ENCODE measurements at places on chromosomes 16 and 17.

DNA sequence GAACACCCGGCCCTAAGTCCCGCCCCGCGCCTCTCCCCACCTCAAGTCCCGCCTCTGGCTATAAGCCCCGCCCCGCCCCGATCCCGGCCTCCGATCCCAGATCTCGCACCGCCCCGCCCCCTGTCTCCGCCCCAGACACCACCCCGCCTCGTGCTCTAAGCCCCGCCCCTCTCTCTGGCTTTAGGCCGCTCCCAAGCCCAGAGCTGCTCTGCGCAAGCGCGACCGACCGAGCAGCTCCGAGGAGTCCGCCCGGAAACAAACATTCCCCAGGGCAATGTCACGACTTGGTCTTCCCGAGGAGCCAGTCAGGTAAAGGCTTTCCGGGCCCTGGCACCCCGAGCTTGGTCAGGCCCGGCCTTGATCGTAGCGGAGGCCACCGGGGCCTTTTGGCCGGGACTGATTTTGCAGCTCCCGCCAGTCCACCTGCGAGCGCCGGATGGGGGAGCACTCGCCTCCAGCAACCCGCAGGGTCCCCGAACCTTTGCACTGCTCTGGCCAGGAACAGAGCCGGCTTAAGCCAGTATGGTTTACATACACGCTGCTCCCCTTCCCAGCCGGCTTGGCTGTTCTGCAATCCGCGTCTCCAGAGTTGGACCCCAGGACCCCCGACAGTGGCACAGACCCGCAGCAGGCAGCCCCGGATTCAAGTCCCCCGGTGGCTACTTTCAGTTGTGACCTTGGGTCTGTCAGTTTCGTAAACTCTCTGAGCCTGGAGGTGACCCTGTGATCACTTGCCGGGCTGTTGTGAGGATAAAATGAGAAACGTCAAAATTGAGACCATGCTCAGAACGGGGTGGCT is at the start of gene NUDT7:
NUDT7 (plus strand) TSS at position 206 of the 799 bp plus-strand sequence; CDS start at position 275, 69 bp downstream.
- peak; percentile 87 for DNase-seq

GRCh38 chr17:35244341-35245195 is 1.7 kb downstream of the SLFN5 start:
- DNase-seq: peak; percentile 75

DNA sequence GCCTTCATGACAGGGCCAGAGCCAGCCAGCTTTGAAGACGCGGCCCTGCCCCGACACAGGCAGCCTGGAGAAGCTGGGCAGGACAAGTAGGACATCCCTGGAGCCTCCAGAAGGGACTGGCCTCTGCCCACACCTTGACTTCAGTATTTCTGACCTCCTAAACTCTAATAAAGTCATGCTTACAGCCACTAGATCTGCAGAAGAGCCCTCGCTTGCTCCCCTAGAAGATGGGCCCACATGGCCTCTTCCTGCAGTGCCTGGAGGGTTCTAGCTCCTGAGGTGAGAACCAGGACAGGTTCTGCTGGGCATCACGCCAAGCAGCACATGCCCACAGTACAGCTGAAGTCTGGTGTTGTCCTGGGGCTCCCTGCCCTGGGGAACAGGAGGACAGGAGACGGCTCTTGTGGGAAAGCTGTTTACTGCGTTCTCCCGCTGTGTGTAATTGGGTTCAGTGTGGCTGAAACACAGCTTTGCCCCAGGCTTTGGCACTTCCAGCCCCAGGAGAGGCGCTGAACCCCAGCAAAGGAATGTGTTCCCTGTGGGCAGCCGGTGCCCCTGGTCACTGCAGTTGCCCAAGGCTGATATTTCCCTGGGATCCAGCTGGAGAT is 2.6 kb downstream of the APRT start:
- DNase-seq: no peak

DNA sequence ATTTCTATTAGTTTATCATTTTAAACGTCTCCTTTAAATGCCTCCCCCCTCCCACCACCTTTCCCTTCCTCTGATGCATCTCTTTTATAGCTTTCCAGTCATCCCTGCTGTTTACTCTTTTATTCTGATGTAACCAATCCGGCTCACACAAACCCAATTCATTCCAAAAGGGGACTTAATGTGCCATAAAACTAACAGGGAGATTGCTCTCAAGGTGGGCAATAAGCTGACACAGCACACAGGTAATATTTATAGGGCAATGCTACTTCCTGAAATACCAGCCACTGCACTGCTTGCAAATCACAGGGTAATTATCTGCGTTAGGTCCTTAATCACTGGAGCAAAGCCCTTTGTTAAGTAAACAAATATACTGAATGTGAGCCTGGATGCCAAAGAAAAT is 23.3 kb upstream of the CA10 start:
- no peak for DNase-seq

- no peak for DNase-seq
Observed at GRCh38 chr16:67312719-67313118, 13.8 kb downstream of the KCTD19 start.

- no peak for DNase-seq
Observed at GRCh38 chr17:69176457-69176795, 34.7 kb upstream of the ABCA6 start.

DNA sequence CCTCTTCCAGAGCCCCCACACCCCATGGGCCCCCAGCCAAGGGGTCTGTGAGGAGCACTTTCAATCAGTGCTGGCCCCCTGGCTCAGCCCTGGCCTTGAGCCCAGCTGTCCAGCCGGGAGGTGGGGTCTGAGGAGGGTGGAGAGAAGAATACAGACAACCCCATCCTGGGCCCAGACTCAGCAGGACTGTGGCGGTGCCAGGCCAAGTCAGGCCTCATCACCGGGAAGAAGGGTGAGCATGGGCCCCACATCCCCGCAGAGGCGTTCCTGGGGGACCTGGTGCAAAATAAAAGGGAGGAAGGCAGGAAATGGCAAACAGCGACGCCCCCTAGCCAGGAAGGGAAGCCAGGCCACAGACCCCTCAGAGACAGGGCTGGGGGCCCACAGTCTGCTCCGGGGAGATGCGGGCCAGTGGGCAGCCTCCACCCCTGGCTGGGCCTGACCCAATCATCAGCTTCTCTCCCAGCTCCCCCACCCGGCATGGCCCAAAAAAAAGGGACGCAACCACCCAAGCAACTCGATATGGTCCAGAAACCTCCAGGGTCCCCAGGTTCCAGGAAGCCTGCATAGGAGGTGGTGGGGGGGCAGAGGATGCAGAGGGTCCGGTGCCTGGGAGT is 20.6 kb downstream of the ZNF423 start:
- DNase-seq: no peak

GRCh38 chr17:73349647-73350046 is 37.8 kb upstream of the CDC42EP4 start:
- no peak for DNase-seq
